ENCODE measurements at places on chromosomes 4 and X.

DNA sequence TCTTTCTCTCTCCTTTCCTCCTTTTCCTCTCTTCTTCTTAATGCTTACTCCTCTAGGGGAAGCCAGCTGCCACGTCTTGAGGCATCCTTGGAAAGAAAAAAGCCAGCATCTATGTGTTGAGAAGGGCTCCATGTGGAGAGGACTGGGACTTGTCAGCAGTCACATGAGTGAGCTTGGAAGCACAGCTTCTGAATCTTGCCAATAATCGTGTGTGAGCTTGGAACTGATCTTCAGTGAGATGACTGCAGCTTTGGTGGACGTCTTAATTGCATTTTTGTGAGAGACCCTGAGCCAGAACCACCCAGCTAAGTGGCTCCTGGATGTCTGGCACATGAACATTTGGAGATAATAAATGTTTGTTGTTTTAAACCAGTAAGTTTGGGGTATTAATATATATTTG is 371.7 kb downstream of the SLITRK2 start:
- DNase-seq = no peak

GRCh38 chr4:127759228-127759820 is 22.8 kb upstream of the HSPA4L start:
- DNase-seq = no peak

DNA sequence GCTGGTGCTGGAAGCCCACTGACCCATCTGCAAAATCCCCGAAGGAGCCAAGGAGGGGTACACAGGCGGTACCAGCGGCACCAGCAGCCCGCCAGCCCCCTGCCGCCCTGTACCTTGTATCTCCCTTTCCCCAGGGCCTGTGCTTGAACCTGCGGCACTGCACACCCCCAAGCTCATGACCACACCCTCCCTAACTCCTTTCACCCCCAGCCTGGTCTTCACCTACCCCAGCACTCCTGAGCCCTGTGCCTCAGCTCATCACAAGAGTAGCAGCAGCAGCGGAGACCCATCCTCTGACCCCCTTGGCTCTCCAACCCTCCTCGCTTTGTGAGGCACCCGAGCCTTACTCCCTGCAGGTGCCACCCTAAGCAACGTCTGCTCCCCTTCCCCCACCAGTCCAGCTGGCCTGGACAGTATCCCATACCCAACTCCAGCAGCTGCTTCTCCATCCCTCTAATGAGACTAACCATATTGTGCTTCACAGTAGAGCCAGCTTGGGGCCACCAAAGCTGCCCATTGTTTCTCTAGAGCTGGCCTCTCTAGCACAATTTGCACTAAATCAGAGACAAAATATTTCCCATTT is 94.9 kb downstream of the LARP1B start:
- DNase-seq = no peak

DNA sequence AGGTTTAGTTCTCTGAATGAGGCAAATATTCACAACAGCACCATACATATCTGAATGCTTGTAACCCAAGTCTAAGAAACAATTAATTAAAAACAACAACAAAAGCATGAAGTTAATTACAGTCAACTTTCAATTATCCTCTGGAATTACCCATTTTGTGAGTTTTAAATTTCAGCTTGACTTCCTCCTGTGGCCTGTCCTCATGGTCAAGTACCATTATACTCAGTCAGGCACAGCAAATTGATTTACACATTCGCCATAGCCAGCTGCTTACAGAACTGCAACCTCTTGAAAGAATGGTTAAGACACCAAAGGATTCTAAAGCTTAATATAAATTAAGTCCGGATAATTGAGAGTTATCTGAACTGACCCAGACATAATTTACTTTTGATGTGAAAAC is 306.5 kb downstream of the CAMK2D start:
- no peak for DNase-seq

GRCh38 chr4:78665216-78665770 is 110.9 kb upstream of the BMP2K start:
- DNase-seq = no peak

All from activated effector memory CD4-positive, alpha-beta T cell treated with anti-CD3 and anti-CD28 coated beads, Interleukin-2, amount 50 U/mL, for 16 hours (primary cell).